ENCODE measurements at places on chromosomes 4 and X.

DNA sequence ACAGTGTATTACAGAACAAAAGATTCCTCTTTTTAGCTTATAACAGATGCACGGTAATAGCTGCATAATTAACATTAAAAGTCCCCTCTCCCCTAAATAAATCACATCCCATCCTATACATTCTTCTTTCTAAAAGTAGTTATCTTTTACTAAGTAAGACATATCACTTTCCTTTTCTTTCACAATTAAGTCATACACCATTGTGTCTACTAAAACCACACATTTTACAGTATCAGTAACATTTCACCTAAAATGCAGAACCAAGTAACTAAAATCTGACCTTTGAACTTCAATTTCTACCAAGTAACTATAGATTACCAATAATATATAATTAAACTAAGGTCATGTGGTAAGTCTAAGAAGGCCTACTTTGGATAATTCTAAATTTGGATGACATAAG is 14.2 kb downstream of the DHX15 start:
- DNase-seq, result no peak

DNA sequence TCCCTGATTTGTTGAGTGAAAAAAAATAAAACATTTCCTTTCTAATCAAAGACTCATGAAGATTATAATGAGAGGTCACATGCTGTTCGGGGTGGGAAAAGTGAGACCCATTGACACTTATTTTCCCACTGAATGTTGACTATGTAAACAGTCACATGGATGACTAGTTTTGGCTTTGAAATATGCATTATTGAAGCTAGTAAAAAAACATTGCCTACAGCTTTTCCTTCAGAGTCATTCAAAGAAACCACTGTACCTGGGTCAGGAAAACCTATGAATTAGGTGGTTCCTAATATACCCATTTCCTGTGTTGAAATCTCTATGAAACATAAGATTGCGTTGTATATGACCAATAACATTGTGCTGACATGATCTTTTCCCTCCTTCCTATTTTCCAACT is 251.2 kb downstream of the CFAP299 start:
- DNase-seq, result no peak

DNA sequence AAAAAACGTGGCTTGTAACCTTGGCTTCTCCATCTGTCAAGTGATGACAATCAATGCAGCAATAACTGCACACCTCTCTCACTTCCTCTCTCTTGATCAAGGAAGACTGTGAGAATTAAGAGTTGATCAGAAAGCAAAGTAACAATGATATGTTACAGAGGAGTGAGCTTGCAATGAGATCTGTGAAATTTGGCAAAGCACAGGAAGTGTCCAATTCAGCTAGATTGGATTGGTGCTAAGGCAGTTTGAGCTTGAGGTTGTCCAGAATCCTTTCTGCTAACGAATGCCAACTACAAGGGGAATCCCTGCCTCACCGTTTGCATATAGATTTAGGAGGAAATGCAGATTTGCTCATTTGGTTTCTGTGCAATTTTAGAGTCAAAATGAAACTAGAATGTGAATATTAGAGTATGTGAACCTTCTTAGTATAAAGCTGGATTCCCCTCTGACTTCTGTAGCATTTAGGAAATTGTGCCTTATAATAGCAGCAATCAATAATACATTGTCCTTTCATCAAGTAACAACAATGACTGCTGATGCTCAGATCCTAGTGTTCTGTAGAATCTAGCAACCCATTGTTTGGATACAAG is 346.4 kb downstream of the PTTG2 start:
- no peak for DNase-seq

- DNase-seq, result no peak
These were observed 74.6 kb downstream of the ACOX3 start for GRCh38 chr4:8365951-8366350.

DNA sequence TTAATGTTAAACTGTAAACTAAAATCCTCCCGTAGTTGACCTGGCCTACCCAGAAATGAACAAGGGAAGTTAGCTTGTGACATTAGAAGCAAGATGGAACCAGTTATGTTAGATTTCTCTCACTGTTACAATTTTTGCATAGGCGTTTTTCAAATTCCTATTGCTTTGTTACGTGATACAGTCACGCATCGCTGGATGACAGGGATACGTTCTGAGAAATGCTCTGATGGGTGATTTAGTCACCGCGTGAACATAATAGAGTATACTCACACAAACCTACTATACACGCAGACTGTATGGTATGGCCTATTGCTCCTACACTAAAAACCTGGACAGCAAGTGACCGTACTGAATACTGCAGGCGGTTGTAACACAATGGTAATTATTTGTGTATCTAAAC is 46.7 kb upstream of the PUDP start:
- no peak for DNase-seq

- no peak for DNase-seq
These were observed 16.0 kb upstream of the FGF16 start for GRCh38 chrX:77431227-77431626.

DNA sequence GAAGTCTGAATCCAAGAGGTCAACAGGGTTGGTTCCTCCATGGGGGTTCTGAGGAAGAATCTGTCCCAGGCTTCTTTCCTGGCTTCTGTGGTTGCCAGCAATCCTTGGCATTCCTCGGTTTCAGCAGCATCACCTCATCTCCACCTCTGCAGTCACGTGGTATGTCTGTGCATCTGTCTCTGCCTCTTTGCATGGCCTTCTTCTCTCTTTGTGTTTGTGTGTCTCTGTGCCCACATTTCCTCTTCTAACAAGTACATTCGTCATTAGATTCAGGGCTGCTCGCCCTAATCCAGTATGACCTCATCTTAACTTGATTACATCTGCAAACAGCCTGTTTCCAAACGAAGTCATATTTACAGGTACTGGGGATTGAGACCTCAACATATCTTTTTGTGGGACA is 114.0 kb downstream of the BCOR start:
- no peak for DNase-seq

- no peak for DNase-seq
These were observed 30.5 kb downstream of the PAGE2 start for GRCh38 chrX:55119271-55119670.

DNA sequence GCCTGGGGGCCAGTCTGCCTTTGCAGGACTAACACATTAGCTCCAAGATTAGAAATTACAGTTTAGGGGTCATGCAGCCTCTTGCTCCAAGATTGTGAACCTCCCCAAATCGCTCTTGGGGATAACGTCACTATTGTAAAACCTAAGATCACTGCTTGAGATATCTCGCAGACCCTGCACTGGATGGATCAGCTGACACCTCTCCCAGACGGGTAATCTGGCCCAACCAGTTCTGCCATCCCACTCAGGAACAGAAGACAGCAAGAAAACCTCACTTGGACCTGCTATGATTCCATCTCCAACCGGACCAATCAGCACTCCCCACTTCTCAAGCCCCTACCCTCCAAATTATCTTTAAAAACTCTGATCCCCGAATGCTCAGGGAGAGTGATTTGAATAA is 431.2 kb downstream of the GPM6A start:
- no peak for DNase-seq

- DNase-seq, result no peak
These were observed 613 bp downstream of the FGF13 start for GRCh38 chrX:138710866-138711341.

GRCh38 chr4:25258980-25259578 is 25.2 kb downstream of the PI4K2B start:
- DNase-seq, result no peak

GRCh38 chrX:78725287-78725686 is 22.2 kb upstream of the LPAR4 start:
- DNase-seq, result no peak

- DNase-seq, result no peak
These were observed 23.8 kb upstream of the RAPGEF2 start for GRCh38 chr4:159079074-159079473.

GRCh38 chrX:149506349-149506748 is 1.2 kb upstream of the IDS start:
- no peak for DNase-seq

DNA sequence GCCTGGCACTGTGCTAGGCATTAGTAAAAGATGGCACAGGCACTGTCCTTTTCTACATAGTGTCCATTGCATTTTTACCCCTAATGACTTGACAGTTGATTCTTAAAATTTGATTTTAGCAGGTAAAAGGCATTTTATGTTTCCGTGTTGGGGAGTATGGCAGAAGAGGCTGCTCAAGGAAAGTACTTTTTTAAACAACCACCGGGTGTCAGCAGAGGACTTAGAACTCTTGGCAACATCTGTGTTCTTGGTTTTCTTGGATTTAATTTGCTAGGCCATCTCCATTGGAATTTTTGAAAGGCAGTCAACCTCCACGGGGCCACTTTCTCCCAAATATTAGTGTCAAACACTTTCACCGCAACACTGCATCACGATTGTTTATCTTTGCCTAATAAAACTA is 102.9 kb downstream of the TSPAN7 start:
- DNase-seq, result peak; percentile 5

GRCh38 chrX:518319-518718 is 112.3 kb upstream of the SHOX start:
- no peak for DNase-seq

GRCh38 chrX:12962041-12962504 is 12.8 kb upstream of the TMSB4X start:
- no peak for DNase-seq

GRCh38 chr4:146095091-146095690 is 80.3 kb upstream of the LSM6 start:
- DNase-seq, result peak; percentile 44

- no peak for DNase-seq
These were observed 60.1 kb upstream of the SORCS2 start for GRCh38 chr4:7132249-7132648.

DNA sequence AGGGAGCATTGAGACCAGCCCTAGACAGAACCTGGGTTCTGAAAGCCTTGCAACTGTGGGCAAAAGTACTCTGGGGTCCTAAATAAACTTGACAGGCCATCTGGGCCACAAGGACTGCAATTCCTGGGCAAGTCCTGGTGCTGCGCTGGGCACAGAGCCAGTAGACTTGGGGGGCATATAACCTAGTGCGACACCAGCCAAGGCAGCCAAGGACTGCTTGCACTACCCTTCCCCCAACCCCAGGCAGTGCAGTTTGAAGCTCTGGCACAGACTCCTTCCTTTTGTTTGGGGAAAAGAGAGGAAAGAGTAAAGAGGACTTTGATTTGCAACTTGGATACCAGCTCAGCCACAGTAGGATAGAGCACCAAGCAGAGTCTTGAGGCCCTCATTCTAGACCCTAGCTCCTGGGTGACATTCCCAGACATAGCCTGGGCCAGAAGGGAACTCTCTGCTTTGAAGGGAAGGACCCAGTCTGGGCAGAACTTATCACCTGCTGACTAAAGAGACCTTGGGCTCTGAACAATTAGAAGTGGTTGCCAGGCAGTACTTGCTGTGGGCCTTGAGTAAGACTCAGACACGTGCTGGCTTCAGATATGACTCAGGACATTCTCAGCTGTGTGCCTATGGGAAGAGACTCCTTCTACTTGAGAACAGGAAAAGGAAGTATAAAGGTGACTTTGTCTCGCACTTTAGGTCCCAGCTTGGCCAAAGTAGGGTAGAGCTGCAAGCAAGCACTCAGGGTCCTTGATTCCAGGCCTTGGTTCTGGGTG is 522.8 kb downstream of the GLUD2 start:
- no peak for DNase-seq

DNA sequence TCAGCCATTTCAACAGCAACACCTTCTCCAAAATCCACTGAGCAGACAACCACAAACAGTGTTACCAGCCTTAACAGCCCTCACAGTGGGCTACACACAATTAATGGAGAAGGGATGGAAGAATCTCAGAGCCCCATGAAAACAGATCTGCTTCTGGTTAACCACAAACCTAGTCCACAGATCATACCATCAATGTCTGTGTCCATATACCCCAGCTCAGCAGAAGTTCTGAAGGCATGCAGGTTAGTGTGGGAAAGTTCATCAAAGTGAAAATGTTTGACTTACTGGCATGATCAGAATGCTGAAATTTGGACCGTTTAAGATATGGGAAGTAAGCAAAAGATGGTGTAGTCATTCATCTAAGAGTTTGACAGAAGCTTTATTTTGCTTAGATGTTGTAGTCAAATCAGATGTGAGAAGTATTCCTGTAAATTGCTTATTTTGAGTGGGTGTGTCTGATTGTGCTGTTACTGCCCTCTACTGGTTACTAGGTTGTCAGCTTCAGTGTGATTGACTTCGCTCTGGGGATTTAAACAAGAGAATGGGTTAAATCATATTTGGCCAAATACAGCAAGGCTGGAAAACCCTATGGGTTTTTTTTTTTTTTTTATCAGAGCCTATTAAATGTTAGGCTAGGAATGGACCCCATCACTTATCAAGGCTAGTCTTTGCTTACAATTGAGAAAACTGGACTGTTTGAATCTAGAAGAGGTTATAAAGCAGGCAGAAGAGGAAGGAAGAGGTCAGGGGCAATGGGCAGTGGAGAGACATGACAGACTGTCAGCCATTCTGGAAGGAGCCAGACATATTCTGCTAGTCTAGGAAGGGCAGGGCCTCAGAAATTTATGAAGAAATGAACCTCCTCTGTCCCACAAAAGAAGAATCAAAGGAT is 130.3 kb downstream of the DIPK2B start:
- no peak for DNase-seq

DNA sequence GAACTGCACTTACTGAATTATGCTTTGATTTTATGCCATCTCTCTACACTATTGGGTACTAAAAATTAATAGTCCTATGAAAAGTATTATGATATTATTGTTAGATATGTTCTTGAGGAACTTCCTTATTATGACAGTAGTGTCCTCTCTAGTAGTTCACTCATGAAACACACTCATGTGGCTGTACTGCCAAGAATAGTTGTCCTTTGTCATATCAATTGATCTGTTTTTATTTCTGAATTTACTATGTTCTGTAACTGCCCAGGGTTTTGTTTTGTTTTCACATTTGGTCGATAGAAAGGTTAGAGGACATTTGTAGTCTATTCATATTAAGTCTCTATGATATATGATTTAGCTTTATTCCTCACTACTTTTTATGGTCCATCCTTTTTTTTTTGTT is 215.2 kb downstream of the PPARGC1A start:
- DNase-seq, result no peak

GRCh38 chr4:56219447-56219846 is 167.8 kb downstream of the AASDH start:
- no peak for DNase-seq

- DNase-seq, result no peak
These were observed 295.8 kb downstream of the MAGEB5 start for GRCh38 chrX:26511589-26512363.

GRCh38 chrX:121642415-121642814 is 595.0 kb downstream of the GLUD2 start:
- no peak for DNase-seq

DNA sequence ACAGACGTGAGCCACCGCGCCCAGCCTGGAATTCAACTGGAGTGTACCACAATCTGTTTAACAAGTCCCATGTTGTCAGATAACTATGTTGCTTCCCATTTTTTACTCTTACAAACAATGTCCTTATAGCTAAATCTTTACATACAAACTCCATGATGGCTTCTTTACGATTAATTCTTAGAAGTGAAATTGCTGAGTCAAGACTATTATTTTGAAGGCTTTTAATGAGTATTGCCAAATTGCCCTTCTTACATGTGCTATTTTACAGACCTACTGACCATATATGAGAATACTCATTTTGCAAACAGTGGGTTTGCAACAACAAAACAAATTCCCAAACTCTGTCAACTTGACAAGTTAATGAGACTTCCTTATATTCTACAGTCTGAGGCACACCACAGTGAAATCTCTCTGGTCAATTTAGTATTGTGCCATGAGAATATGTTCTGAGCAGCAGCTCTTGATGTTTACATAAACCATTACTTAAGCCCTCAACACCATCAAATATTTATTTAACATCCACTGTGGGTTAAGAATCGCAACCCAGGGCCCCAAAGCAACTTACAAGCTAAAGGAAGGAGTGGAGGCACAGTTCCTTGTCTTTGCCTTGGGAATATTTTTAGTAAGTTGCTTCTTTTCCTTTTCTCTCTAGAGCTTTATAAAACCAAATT is 128.5 kb downstream of the SPRY1 start:
- DNase-seq, result no peak
